Activated CD4-positive, alpha-beta T cell treated with anti-CD3 and anti-CD28 coated beads for 36 hours (primary cell): ENCODE measurements at places on chromosomes 11 and 22.

GRCh38 chr11:132782102-132782501 is 750.2 kb downstream of the OPCML start:
- no peak for DNase-seq

- DNase-seq, result no peak
Observed at GRCh38 chr22:28021998-28022660, 103.1 kb upstream of the PITPNB start.

DNA sequence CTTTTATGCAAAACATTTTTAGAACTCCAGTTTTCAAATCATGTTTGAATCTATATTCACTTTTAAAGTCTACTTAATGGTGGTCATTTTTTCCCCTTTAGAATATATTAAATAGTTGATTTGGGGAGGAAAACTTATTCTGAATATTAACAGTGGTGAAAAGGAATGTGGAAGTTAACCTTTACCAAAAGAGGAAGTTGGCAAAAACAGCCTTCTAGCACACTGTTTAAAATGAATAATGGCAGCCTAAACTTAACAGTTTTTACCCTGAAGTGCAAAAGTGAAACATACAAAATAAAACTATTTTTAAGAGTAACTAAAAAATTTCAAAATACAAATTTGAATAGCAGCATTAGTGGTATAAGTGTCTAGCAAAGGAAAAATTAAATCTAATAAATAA is 86.4 kb downstream of the GRK3 start:
- DNase-seq, result no peak

DNA sequence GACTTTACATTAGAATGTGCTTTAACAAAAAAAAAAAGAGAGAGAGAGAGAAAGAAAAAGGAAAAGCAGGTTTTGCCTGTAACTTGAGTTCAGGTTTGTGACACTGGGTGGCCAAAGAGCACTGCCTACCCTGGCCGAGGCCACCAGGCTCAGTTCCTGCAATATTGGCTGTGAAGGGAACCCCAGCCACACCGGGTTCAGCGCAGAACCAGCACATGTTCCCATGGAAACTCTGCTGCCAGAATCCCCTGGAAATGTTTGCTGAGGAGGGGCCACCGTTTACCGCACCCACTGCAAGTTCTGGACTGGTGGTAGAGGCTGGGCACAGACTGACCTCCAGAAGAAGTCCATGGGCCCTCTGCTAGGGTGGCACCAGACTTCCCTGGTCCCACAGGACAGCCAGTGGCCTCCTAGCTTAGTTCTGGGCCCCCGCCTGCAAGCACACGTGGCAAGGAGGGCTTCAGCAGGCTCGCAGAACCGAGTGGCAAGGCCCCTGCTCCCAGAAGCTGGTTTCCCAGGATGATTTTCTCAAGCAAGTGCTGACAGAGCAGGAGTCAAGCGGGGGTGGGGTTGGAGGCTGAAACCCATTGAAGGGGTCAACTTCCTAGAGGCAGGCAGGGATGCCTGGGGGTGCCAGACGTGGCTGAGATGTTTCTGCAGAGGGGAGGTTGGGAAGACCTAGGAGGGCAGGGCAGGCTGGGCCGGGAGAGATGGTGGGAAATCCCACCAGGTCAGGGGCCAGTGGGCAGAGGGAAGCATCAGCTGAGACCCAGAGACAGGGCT is 51.2 kb downstream of the NFAM1 start:
- DNase-seq, result no peak

DNA sequence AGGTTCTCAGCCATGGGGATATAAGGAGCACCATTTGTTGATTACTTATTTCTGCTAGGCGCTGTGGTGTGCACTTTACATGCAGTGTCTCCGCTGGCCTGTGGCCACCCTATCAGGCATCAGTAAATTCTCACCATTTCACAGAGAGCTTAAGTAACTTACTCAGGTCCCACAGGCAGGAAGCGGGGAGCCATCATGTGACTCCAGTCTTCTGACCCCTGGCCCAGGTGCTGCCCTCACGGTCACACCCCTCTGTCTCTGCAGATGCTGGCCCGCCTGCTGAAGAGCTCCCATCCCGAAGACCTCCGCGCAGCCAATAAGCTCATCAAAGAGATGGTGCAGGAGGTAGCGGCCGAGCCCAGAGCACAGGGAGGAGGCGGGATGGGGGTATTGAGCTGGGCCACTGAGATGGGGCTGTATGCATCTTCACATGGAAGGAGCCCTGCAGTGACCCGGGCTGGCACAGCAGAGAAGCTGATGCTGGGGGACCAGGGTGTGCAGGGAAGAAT is 12.8 kb downstream of the GGA1 start:
- DNase-seq, result no peak

GRCh38 chr11:115778928-115779650 is 274.9 kb upstream of the CADM1 start:
- DNase-seq, result no peak

- DNase-seq, result no peak
Observed at GRCh38 chr22:48581205-48581766, 1246.4 kb downstream of the BRD1 start.

- DNase-seq, result no peak
Observed at GRCh38 chr11:120808616-120809050, 215.3 kb upstream of the TBCEL start.

GRCh38 chr11:104462341-104462740 is 298.4 kb upstream of the PDGFD start:
- DNase-seq, result no peak

DNA sequence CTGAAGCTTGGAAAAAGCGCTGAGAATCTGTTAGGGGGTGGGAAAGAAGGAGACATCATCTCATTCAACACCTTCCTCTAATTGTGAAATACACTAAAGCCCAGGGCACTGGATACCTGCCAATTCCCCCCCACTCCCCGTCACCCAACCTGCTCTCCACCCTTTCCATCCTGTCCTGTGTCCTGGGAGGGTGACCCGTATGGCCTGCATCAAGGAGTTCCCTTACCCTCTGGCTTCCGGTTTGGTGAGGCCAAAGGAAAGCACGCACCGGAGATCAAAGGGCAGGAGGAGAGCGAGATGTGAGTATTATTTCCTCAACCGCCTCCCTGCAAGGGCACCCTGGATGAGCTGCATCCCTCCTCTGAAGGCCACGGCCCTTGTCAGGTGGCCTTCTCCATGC is 65.0 kb upstream of the PTPRJ start:
- DNase-seq, result peak; percentile 37

GRCh38 chr22:19722178-19722981 is 959 bp upstream of the GP1BB start:
- no peak for DNase-seq

DNA sequence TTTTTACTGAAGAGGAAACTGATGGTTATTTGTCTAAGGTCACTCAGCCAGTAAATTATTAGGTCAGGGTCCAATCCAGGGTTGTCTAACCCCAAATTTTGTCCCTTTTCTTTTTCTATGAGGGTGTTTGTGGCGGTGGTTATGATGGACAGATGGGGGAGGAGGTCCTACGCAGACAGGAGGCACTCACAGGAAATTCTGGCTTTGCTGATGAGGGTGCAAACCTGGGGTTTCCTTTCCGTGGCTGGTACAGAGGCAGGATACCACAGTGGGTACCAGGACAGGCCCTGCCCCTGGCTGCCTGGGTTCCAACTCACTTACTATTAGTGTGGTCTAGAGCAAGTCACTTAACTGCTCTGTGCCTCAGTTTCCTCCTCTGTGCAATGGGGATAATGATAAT is 91.0 kb downstream of the RRM1 start:
- DNase-seq, result no peak

DNA sequence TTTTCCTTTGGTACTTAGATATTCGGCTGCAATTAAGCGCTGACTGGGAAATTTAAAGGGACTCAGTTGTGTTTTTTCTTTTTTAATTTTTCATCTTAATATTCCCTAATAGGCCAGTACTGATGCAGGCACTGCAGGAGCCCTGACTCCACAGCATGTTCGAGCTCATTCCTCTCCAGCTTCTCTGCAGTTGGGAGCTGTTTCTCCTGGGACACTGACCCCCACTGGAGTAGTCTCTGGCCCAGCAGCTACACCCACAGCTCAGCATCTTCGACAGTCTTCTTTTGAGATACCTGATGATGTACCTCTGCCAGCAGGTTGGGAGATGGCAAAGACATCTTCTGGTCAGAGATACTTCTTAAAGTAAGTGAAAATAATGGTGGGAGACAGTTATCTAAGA is 3.8 kb downstream of the YAP1 start:
- DNase-seq, result no peak

- DNase-seq, result no peak
Observed at GRCh38 chr11:1012740-1013630, 23.5 kb downstream of the MUC6 start.

DNA sequence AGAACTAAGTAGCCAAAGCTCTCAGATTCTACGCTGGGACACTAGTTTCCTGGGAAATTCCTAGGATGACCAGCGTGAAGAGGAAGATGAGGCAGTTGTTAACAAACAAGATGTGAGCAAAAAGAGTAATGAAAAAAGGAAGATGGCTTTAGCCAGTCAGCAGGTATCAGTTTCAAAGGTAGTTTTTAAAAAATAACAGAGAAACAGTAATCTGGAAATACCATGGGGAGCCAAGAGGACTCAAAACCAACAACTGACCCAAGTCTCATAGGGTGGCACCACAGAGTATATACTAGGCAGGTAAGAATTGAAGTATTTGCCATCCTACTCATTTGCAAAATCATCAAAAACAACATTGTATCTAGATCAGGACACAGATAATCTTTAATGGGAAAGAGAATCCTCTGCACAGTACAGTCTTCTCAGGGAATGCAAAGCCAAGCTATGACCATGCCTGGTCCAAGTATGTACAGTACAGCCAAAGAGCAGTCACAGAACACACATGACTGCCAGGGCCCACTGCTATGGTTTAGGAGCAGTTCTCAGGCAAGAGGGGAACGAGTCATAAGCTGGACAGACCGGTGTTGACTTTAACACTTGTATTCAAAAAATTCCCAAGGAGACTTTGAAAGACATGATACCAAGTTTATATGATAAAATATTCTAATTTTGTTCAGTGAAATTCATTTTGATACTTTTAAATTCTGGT is 20.6 kb downstream of the MSANTD4 start:
- DNase-seq, result no peak

DNA sequence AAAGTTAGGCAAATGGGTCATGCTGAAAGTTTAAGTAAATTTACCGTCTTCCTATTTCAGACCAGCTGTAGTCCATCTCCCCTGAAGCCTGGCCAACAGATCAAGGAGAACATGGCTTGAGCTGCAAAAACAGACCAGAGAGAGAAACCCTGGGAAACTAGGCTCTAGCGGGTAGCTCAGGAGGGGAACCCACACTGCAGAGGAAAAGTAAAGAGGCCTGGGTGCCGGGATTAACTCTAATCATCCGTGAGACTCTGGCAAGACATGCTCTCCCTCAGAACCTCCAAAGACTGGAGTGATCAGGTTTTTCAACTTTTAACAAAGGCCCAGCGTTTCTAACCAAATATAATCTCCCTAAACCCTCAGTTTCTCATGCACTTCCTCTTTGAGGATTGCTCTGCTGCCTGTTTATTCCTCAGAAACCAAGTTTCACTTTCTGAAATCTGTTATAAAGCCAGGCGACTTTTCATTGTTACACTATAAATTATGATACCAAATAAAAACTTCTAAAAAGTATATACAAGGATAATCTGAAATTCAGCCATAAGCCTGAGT is 67.5 kb downstream of the GAB2 start:
- no peak for DNase-seq

GRCh38 chr22:33013531-33014162 is 44.5 kb downstream of the SYN3 start:
- DNase-seq, result no peak

DNA sequence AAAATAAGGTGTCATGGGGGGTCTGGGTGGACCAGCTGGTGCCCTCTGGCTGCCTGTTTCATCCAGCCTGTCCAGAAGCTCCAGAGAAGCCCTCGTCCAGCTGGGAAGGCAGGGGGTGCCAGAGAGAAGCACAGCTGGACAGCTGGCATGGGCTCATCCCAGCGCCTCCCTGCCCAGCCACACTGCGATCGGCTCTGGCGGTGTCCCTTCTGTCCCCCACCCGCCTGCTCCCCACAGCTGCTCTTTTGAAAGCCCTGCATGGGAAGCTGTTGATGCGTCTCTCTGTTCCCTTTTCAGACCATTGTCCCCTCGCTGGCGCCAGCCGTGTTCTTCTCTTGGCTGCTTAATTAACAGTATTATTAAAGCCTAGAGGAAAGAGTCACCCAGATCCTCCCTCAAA is 86.5 kb downstream of the MN1 start:
- DNase-seq, result no peak

DNA sequence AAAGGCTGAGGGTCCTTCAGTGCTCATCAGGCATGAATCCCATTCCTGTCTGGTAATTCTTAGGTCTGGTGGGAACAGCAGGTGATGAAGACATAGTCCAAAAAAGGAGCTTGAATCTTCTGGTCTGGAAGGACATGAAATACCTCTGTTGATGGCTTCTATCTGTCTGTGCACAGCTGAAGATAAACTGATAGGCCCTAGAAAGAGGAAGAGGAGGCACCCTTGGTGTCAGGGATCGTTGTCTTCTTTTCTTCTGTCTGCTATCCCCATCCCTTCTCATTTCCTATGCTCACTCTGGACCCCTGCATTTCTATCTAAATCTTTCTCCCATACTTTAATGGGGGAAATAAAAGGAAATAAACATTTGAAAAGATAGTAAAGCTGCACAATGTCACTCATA is 9.4 kb downstream of the AGBL2 start:
- DNase-seq, result no peak

- no peak for DNase-seq
Observed at GRCh38 chr11:115469361-115469760, 34.9 kb downstream of the CADM1 start.

GRCh38 chr11:2433106-2433925 is 11.0 kb downstream of the TRPM5 start:
- no peak for DNase-seq

- DNase-seq, result peak; percentile 93
Observed at GRCh38 chr11:57335343-57336110, at the start of gene SSRP1. Gene SSRP1, minus strand, starts transcription at chr11:57335892. Its CDS starts 771 bp downstream, at chr11:57335121.

DNA sequence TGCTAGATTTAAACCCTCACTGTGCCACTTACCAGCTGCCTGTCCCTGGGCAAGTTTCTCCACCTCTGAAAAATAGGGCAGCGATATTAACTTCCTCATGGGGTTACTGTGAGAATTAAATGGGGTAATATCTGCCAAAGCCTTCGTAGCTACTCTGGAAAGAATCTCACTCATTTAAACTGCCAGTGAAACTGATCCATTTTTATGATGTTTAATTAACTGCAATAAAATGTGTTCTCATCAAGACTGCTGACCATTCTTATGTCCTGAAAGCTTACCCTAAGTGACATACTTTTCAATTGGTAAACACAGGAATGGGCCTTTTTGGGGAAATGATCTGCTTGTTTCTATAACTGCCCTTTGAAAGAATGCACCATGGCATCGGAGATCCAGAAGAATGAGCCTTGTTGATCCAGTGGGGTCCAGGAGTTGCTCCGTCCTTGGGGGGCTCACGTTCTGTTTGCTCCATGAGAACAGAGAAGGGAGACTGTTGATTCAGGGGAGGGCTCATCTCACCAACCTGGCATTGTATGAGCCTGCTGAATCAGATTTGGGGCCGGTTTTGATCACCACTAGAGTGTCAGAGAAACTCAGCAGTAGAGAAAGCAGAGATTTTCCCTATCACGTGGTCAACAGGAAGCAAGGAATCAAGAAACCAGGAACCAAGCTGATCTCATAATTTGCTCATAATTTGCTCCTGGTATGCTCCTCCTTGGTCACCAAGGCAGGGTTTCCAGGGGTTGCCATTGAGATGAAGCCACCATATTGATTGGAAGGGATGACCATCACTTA is 7.0 kb upstream of the CCDC86 start:
- no peak for DNase-seq
